Smooth muscle cell of the pulmonary artery (primary cell): ENCODE measurements at places on chromosomes 11 and 22. TPM values are rescaled to one million over a fixed set of nuclear protein-coding genes. Genes with fewer than 3 reads are reported as not detected.

Gene DRICH1
- total RNA-seq: 0.17 and 0.26 TPM in 2 replicates

Gene SMC1B
- 0.07 TPM in 1 of 2 replicates, not detected in the other for total RNA-seq

Gene SLC22A8
- total RNA-seq: not detected in 2 replicates

Gene PRG2
- total RNA-seq: 0.26 and 0.73 TPM in 2 replicates

Gene LMO2
- total RNA-seq: 2.6 and 12.4 TPM in 2 replicates

Gene THY1
- total RNA-seq: 89.7 and 92.0 TPM in 2 replicates

Gene CCDC116
- 0.20 and 0.26 TPM in 2 replicates for total RNA-seq

Gene HEPHL1
- not detected in 2 replicates for total RNA-seq
